ENCODE measurements at places on chromosomes 6 and 20. TPM values are rescaled to one million over a fixed set of nuclear protein-coding genes. Genes with fewer than 3 reads are reported as not detected.

The IGF2R gene
- 33.2 TPM for total RNA-seq

The POU5F1 gene
- not detected for total RNA-seq

The SPATA25 gene
- not detected for total RNA-seq

The STAU1 gene
- 43.9 TPM for total RNA-seq

The SERPINB6 gene
- total RNA-seq = 60.3 TPM

The TCF15 gene
- total RNA-seq = not detected

The AHCY gene
- total RNA-seq = 194 TPM

The SCRT2 gene
- not detected for total RNA-seq

The ADTRP gene
- total RNA-seq = 0.83 TPM

The KCNQ5 gene
- total RNA-seq = 1.7 TPM

The ENPP4 gene
- under 0.01 TPM for total RNA-seq

The LHFPL5 gene
- total RNA-seq = not detected

The SFTA2 gene
- total RNA-seq = not detected

The SLC29A1 gene
- 4.1 TPM for total RNA-seq

The SIGLEC1 gene
- total RNA-seq = not detected

The PI16 gene
- under 0.01 TPM for total RNA-seq

The PLAGL2 gene
- total RNA-seq = 3.1 TPM

The SLC26A8 gene
- total RNA-seq = not detected

The WFDC5 gene
- total RNA-seq = not detected

The HLA-DRB1 gene
- total RNA-seq = not detected

The KCNB1 gene
- not detected for total RNA-seq

The RAB32 gene
- 108 TPM for total RNA-seq
